ENCODE measurements at places on chromosomes 3 and 15.

DNA sequence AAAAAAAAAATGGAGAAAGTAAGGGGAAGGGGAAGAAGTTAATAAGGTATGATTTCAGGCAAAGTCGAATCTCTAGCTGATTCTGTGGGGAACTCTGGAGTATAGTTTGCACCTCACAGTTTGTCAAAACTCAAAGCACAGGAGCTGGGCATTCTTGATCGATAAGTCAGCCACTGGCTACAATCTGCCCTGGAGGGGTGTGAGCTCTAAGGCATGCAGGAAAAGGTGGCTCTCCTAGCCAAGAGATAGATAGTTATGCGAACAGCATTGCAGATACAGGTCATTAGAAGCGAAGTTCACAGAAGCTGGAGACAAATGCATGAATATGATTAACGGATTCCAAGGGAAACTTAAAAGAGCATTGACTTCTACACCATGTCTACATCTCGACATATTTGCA is 952.6 kb downstream of the AGBL1 start:
- no peak for DNase-seq

- DNase-seq, result no peak
These were observed 86.7 kb upstream of the LIMD1 start for GRCh38 chr3:45507820-45508317.

DNA sequence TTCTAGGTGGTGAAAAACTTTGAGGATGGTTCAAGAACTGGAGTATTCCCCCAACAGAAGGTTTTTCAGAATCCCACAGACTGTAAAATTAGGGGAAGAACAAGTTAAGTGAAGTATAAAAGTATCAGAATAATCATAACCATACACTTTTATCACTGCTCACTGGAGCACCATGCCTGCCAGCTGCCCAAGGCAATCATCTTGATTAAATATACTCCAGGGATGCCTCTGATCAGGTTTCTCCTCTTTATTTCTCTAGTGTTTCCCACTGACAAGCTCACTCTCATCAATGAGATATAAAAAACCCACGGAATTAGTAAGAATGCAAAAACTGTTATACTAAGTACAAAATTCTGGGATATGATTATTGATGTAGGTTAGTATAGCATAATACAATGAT is 108.0 kb downstream of the STAG1 start:
- no peak for DNase-seq

- no peak for DNase-seq
These were observed 167.5 kb downstream of the PGPEP1L start for GRCh38 chr15:98840053-98840452.

DNA sequence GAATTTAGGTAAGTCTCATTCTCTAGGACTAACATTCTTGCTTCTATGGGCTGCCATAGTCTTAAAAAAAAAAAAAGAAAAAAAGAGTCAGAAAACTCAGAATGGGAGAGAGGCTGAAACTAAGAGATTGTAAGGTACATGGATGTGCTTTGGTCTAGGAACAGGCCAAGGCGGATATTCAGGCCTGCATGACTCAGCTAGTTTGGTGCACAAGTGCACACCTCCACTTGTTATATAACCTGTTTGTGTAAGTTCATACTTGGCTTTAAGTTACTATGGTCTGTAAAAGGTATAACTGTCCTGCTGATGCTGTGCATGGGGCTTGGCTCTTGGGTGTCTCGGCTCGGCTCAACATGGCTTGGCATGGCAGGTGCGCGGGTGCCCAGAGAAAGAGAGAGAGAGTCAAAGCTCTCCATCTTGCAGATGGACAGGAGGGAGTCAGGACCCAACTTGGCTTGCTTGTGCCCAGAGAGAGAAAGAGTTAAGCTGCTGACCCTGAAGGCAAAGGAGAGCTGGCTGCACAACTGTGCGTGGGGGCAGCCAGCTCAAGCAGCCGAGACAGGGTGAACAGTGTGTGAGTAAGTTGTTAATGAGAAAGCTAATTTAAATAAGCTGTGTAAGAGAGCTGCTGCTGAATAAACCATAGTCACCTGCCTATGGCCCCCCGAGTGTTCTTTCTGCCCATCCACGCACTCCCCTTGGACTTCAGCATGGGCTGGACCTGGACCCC is 31.4 kb upstream of the CHRNB4 start:
- DNase-seq, result no peak

DNA sequence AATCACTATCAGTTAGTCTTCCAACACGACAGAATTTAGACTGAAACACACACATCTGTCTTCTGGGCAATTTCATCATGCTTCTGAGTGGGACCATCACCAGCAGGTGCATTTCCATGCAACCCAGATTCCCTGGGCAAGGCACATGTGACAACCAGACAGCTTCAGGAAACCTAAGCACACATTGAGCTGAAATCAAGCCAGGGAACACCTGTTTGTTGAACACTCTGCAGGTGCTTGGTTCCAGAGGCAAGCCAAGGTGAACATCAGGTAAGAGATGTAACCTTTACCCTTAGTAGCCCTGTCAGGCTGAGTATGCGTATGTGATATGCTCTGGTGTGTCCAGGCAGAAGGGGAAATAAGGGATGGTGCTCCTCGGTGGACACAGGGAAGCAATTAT is 3.3 kb upstream of the PSMD2 start:
- DNase-seq, result no peak

GRCh38 chr3:3199306-3199705 is 19.8 kb upstream of the CRBN start:
- no peak for DNase-seq

DNA sequence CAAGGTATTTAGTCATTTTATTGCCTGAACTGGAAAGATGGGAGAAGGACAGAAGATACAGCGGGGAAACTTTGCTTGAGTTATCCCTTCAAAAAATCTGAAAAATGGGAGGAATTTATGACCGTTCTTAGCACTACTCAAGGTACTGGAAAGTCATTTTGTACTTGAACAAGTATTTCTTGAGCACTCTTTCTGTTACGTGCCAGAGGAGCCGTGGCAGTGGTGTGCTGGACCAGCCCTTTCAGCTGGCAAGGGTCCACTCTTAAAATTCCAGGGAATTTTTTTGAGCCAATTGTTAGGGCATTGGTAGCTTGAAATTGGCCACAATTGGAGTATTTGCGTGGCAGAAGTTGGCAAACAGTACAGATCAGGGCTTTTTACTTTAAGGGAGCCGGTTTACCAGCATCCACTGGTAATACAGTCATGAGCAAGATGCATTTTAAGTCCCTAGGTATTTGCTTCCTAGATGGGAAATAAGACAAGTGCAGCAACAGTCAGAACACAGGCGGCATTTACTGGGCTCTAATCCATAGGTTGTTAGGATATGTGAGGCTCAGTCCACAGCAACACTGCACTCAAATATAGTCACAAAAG is 145.9 kb upstream of the ST8SIA2 start:
- DNase-seq, result no peak

DNA sequence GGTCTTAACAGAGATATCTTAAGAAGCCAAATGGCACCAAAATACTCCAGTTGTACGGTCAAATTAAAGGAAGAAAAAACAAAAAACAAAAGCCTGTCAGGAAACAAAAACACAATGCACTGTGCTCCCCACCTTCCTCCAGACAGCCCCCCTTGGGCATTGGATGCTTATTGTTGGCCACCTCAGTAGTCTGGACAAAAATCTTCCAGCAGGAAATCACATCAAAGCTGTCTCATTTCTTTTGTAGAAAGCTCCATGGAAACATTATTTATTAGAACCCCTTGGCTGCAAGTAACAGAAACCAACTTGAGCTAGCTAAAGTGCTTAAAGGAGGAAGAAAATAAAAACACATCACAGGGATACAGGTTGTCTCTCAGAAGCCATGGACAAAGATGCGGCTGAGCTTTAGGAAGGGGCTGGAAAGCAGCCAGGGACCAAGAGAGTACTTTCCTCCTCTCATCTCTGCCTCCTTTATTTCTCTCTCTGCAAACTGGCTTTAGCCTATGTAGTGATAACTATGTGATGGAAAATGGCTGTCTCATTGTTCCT is 651.5 kb upstream of the ADAMTS9 start:
- DNase-seq, result no peak

DNA sequence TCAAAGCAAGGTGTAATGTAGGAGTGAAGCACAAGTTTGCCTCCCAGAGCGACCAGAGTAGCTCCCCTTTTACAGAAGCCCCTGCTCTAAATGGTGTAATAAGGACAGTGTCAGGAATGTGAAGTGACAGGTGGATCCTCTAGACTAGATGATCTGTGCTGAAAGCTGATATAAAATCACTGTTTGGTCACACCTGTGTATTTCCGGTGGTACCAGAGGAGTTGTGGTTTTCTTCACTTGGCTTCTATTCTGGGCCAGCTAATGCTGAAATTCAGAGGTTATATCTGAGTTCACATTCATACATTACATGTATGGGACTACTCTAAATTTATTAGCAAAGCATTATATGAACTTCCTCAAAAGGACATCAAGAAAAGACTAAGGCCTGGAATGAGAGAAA is 117.4 kb downstream of the IL1RAP start:
- DNase-seq, result no peak

DNA sequence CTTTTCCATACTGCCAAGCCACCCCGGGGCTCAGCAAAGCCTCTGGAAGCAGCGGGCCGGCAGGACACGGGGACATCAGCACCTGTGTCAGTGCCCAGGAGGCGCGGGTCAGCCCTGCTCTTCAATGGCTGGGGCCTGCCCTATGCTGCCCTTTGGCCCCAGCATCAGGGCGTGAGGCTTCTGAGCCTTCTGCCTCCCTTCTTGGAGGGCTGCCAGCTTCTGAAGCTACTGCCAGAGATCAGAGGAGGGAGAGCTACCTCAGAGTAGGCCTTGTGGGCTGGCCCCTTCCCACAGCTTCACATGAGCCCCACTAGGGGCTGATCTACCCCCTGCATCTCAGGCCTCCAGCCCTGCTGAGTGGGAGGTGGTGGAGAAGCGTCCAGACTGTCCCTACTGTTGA is 13.0 kb upstream of the TMEM115 start:
- no peak for DNase-seq

DNA sequence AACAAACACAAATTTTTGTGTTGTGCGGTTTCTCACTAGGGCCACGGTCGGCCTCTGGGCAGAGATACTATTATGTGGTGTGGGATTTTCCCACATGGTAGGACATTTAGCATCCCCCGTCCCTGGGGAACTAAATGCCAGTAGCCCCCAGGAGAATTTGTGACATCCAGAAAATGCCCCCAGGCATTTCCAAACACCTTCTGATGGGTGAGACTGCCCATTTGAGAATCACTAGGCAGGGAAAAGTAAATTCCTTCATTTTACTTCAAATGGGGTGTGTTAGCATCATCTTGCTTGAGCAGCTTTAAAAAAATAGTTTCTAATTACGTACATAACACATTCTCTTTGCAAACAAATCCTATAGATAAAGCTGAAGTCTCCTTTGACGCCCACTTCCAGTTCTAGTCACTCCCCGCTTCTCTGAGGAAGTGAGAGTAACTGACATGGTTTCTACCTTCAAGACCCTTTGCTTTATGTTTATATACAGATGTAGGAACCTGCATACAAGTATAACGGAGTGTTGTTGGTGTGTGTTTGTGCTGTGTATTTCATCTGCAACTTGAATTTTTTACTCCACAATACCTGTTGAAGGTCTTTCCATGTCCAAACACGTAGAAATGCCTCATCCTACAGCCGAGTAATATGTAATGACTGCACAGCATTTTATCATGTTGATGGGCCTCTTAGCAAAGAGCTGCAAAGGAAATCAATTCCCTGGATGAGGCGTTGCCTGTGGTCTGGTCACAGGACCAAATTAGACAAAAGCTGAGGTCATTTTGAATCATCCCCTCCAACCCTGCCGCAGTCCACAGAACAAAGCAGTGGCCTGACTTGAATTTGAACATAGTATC is 31.4 kb upstream of the ZBTB38 start:
- no peak for DNase-seq

GRCh38 chr3:55486857-55487380 is at the start of gene WNT5A:
WNT5A (minus strand) TSS chr3:55487306; CDS start chr3:55486985, 321 bp downstream.
- no peak for DNase-seq

GRCh38 chr3:112395181-112395895 is 62.4 kb downstream of the CD200 start:
- no peak for DNase-seq

DNA sequence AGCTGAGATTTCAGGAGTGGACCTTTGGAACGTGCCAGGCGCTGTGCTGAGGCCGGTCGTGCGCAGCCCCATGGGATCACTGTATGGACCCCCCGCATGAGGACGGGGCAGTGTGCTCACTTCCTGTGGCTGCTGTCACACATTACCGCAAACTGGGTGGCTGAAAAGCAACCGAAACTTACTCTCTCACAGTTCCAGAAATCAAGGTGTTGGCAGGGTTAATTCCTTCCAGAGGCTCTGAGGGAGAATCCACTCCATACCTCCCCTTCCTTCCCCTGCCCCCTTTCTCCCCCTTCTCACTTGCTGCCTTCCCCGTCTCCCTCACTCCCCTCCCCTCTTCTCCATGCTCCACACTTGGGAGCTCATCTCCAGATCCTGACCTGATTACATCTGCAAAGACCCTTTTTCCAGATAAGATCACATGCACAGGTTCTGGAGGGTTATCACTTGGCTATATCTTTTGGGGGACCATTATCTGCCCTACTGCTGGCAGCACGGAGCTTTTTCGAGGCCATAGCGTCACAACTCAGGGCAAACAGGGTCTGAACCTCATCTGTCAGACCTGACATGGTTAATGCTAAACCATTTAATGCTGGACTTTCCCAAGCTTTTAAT is 41.2 kb downstream of the KLF13 start:
- no peak for DNase-seq

- DNase-seq, result no peak
These were observed 708.8 kb downstream of the ZNF385D start for GRCh38 chr3:21042184-21042583.

GRCh38 chr3:14918356-14918860 is 29.0 kb upstream of the NR2C2 start:
- no peak for DNase-seq

DNA sequence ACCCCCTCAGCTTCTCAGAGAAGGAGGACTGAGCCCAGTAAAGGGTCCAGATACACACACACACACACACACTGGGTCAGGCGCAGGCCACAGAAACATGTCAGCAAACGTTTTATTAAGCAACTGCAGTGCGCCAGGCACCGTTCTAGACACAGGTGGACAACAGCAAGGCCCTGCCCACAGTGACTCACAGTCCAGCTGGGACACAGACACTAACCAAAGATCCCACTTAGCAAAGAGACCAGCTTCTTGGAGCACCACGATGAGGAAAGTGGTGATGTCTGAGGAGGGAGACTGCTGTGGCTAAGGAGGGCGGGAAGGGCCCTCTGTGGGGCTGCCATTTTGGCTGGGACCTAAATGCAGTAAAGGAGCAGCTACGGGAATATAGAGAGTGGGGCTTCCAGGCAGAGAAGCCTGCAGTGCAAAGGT is 2.8 kb upstream of the VILL start:
- no peak for DNase-seq

DNA sequence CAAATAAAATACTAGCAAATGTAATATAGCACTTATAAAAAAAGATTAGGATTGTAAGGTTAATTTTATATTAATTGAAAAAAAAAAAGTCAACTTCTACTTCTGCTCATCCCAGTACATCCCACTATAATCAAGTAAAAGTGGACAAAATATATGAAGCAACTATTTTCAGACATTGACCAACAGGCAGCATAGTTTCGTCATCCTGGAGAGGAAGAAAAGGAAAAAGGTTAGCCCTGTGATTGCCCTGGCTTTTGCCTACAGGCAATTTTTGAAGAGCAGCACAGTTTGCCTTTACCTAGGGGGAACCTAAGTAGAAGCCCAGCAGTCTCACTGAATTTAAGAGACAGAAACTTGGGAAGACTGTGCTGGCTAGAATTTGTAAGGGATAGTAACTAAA is 52.2 kb upstream of the ACTC1 start:
- DNase-seq, result no peak

Measured in activated CD4-positive, alpha-beta T cell treated with anti-CD3 and anti-CD28 coated beads for 1 hour (primary cell).